ENCODE measurements at places on chromosomes 7 and 10.

- no peak for DNase-seq
Measured at GRCh38 chr10:23326544-23327307, 17.9 kb downstream of the C10orf67 start.

DNA sequence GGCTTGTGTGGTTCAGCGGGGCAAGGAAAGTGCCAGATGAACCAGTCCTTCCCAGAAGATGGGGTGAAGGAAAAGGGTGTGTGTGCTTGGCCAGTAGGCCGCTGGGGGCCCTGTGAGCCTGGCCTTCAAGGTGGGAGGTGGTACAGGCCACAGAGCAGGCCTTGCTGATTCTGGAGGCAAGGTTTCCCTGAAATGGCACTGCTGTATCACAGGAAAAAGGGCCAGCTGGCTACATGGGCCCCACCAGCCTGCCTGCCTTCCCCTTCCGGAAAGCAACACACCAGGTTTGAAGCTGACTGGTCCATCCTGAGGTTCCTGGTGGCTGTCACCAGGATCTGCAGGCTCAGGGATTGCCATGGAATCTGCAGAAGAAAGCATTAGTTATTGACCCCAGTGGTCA lies 12.5 kb downstream of the MMRN2 start:
- no peak for DNase-seq

DNA sequence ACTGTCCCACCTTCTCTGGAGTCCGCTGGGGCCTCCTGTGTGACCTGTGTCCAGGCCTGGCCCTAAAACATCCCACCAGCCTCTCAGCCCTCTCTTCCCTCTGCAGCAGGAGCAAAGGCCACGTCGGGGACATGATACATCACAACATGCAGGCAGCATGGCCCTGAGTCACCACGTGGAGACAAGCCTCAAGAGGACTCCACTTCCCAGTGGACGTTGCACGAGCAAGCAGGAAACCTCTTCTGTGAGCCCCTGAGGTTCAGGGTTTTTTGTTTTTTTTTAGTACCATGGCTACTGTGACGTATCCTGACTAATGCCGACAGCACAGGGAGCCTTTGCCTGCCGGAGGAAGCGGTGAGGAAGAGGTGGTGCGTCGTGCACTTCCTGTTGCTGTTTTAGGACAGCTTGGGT lies 165.9 kb downstream of the DNAJB6 start:
- no peak for DNase-seq

GRCh38 chr7:24307326-24307725 lies 23.3 kb downstream of the NPY start:
- DNase-seq: no peak

DNA sequence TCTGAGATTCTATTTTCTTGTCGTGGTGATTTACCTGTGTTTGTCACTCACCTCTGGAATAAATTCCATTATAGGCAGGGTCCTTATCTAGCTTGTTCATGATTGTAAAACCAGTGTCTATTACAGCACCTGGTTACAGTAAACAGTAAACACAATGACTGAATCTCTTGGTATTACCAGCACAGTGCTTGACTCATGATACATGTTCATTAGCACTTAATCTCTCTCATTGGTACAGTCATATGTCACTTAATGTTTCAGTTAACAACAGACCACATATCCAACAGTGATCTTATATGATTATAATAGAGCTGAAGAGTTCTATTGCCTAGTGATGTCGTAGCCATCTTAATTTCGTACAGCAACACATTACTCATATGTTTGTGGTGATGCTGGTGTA lies 1.6 kb upstream of the TASOR2 start:
- no peak for DNase-seq
